Activated naive CD8-positive, alpha-beta T cell treated with anti-CD3 and anti-CD28 coated beads, Interleukin-2, amount 10 ng/mL, durations not matched to agents 7 days and 5 days (primary cell): ENCODE measurements at places on chromosomes 4 and X. TPM values are rescaled to one million over a fixed set of nuclear protein-coding genes. Genes with fewer than 3 reads are reported as not detected.

DNA sequence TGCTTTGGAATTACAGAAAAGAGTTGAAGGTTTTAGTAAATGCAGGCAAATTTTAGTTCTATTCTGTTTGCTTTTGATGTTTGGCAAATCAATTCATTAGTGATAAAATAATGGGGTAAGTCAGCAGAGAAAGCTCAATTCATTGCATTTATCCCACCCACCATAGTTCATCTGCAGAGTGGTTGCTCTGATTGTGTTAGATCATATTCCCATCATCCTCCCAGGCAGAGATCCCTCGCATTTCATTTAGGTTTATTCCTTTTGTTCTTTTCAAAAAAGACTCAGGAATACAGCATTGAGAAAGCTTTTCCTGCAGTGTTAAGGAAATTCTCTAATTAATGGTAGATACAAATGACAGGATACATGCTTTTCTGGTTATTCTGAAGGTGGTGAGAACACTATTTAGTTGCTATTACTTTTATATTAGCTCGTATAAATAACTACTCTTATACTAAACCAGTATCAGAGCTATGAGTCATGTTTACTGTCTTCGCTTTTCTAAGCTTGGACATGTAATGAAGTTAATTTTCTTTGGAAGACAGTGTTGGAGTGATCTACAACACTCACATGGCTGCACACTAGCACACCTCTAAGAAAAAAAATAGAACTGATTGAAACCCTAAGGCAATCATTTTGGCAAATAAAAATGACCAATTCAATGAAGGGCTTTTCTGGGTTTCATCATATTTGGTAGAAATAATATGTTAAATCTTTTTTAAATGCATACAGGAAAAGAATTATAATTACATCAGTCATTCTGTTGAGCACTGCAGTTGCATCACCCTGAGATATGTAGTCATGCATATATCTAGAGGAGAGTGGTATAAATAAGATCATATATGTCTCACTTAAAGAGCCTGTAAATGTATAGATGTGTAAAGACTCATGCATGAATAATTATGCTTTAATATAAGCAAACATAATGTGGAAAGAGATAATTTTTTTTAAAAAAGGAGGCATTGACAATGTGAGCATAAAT is 351.6 kb downstream of the PCDH7 start:
- DNase-seq, result no peak

The TBX22 gene
- total RNA-seq, result not detected

DNA sequence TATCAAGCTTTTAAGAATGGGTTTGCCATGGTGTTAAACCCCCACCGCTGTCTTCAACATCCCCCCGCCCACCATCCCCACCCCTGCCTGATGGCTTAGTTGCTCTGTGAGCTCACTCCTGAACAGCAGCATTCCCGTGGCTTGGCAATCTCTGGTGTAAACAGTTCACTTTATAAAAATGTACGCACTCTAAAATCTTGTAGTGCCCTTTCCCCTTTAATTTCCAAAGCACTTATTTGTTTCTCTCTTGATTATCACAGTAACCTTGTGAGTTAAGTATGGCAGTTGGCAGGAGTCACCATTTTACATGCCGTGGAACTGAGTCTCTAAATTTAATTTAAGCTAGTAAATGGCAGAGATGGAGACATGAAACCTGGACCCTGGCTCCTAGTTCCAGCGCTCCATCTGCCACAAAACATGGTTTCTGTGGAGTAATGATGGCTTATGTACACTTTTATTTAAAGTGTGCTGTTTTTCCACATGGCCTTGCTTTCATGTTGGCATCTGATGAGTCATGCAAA is 123.1 kb downstream of the AFF1 start:
- no peak for DNase-seq

DNA sequence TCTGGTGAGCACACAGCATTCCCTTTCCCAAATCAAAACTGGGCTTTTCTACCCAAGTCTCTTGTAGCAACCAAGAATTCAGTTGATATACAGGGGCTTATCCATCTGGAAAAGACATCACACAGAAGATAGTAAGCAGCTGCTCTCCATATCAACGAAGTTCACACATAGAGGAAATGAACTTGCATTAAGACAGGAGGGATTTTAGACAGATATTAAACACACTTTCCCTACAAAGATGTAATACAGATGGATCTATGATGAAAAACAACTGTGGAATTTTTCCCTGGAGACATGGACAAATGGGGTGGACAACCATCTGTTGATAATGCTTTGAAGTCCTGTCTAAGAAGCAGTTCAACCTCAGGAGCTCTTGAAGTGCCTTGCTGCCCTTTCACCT is 9.8 kb upstream of the PDE5A start:
- no peak for DNase-seq

DNA sequence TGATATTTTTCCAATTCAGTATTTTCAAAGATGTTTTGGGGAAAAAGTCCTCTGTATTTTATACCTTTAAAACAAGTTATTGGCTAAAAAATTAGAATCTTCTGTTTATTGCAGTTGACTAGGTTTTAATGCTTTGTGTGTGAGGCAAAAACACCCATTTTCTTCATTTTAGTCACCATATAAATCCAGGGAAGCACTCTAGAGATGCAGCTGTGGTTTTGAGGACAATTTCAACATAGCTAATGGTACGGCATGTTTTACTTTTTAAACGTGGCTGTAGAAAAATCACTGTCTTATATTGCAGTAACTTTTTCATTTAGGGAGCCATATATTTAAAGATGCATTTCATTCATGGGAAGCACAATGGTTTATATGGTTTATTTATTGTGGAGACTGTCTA is 129.1 kb upstream of the PITX2 start:
- no peak for DNase-seq

- no peak for DNase-seq
These were observed 8.2 kb upstream of the TRAM1L1 start for GRCh38 chr4:117093571-117093970.

The PABPC1L2A gene
- not detected for total RNA-seq

DNA sequence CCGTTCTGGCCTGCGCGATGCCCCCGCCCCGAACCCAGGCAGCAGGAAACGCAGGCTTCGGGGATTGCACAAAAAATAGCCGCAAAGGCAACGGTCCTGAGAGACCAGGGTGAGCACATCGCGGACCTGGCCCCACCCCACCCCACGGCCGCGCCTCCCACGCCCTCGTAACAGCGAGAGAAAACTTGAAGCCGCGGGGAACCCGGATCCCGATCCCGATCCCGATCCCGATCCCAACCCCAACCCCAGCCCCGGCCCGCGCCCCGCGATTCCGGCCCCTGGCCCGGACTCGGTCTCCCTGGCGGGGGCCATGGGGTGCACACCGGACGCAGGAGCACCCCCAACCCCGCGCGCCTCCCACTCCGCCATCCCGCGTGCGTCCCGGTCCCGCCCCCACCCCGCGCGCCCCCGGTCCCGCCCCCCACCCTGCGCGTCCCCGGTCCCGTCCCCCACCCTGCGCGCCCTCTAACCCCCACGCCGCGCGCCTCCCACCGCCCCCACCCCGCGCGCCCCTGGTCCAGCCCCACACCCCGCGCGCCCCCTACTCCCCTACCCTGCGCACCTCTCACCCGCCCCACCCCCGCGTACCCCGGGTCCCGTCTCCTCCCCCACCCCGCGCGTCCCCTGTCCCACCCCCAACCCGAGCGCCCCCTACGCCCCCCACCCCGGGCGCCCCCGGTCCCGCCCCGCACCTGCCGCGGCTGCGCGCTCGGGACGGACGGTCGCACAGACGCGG is 29.0 kb downstream of the NOP14 start:
- peak; percentile 61 for DNase-seq

DNA sequence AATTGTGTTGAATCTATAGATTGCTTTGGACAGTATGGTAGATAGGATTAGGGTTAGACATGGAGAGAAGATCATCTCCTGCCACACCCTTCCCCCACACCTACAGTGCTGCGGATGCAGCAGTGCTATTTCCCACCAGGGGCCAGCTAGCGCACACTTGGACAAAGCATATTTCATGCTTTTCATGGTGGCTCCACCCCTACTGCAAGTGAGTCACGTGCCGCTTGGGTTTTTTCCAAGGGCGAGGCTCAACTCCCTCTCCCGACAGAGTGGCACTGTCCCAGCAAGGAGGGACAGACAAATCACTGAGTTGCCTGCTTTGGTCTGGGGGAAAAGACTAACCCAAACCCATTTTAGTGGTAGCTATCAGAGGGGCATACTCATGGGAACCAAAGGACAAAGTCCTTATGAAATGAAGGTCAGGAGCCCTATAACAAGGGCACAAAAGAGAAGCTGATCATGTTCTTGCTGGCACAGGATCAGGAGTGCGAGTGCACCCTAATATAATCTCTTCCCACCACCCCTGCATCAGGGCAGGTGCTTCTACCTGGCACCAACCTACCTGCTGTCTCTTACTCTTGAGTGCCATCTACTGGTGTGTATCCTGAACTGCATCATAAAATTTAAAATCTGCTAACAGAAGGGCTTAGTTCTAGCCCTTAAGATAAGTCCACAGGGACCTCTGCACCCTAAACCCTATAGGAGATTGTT is 55.1 kb upstream of the PGAM4 start:
- no peak for DNase-seq

DNA sequence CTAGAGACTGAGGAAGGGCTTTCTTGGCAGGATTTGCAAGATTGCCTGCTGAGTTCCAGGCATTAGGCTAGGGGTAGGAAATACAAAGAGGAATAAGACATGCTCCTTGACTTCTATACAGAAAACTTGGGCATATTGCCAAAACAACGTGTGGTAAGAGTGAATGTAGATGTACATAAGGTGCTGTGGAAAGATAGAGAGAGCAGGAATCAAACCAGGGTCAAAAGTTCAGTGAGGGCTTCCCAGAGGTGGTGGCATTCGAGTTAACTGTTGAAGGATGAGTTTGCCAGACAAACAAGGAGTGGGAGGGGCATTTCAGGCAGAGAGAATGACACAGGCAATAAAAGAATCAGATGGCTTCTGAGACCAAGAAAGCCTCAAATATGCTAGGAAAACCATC is 187.9 kb downstream of the KDR start:
- DNase-seq, result no peak

The TMPRSS11B gene
- not detected for total RNA-seq

The GATA1 gene
- total RNA-seq, result not detected

DNA sequence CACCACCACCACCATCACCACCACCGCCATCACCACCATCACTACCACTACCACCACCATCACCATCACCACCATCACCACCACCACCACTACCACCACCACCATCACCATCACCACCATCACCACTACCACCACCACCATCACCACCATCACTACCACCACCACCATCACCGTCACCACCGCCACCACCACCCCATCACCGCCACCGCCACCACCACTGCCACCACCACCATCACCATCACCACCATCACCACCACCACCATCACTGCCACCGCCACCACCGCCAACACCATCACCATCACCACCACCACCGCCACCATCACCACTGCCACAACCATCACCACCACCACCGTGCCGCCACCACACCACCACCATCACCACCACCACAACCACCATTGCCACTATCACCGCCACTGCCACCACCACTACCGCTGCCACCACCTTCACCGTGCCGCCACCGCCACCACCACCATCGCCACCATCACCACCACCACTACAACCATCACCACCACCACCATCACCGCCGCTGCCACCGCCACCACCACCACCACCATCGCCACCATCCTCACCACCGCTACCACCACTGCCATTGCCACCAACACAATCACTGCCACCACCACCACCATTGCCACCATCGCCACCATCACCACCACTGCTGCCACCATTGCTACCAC is 1511.3 kb upstream of the AGA start:
- no peak for DNase-seq

The SLC26A1 gene
- 0.25 TPM for total RNA-seq

- no peak for DNase-seq
These were observed 951.5 kb upstream of the SLIT2 start for GRCh38 chr4:19300213-19300612.

- DNase-seq, result no peak
These were observed 77.9 kb downstream of the BTC start for GRCh38 chr4:74716436-74716765.

DNA sequence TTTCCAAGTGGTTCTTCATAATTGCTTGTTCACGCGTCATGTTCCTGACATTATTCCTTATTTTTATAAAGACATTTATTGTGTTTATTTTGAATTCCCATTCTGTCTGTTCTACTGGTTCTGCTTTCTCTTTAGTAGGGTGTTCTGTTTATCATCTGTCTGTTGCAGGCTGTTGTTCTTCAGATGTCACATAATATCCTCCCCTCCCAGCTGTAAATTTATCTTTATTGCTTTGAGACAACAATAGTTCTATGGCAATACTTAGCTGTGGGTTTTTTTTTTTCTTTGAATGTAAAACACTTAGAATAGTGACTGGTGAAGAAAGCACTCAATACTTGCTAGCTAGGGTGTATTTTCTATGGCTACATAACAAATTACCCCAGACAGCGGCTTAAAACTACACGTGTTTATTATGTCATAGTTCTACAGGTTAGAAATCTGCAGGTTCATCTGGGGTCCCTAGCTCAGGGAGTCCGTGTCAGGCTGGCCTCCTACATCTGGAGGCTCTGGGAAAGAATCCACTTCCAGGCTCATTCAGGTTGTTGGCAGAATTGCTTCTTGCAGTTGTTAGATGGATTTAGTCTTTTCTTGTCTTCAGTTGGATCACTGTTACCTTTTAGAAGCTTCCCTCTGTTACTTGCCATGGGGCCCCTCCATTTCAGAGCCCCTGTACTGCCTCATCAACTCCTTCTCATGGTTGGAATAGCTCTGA is 63.4 kb upstream of the ENPEP start:
- no peak for DNase-seq

DNA sequence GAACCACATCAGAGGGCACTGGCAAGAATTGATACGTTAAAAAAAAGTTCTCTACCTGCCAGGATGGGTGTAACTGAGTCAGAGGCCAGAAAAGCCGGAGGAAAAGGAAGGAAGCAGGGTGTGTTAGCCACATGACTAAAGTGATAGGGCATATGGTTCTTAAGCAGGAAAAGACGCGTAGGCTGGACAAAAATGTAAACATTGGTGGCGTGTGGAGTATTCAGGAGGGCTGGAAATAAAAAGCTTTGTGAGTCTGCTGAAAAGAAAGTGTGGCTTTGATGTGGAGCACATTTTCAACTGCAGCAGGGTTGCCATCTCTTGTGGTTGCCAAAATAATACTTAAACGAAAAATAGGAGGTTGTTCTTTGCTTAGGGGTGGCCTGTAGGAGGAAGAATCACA is 186.5 kb upstream of the RPL34 start:
- no peak for DNase-seq

GRCh38 chr4:96912716-96913115 is 1072.8 kb downstream of the PDHA2 start:
- DNase-seq, result no peak

DNA sequence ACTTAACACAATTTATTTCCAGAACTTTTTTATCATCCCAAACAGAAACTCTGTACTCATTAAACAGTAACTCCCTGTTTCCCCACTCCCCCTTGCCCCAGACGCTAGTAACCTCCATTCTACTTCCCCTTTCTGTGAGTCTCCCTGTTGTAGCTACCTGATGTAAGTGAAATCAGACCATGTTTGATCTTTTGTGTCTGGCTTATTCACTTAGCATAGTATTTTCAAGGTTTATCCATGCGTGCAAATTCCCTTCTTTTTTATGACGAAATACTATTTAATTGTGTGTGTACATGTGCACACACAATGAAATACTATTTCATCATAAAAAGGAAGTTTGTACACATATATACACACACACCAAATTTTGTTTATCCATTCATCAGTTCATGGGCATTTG is 5.2 kb downstream of the PKD2 start:
- no peak for DNase-seq
